Stimulated activated CD8-positive, alpha-beta memory T cell treated with anti-CD3 and anti-CD28 coated beads, Interleukin-7, amount 100 ng/mL, for 1 hour (primary cell): ENCODE measurements at places on chromosomes 4 and X.

GRCh38 chr4:38313175-38313574 is 350.8 kb upstream of the KLF3 start:
- DNase-seq, result no peak

DNA sequence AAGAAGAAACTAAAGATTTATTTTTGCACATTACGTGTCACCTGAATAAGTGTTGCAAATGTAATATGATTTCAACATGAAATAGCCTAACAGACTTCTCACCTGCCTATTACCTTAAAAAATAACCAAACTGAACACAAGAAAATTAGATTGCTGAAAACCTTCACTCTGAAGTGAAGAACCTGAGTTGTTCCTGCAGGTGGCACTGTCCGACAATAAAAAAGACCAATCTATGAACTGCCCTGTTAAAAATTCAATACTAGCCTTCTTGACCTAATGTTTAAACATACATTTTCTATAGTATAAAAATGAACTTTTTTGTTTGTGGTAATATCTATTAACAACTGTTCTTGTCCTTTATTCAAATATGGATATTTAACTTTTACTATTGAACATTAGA is 69.2 kb upstream of the PNPLA4 start:
- DNase-seq, result no peak

DNA sequence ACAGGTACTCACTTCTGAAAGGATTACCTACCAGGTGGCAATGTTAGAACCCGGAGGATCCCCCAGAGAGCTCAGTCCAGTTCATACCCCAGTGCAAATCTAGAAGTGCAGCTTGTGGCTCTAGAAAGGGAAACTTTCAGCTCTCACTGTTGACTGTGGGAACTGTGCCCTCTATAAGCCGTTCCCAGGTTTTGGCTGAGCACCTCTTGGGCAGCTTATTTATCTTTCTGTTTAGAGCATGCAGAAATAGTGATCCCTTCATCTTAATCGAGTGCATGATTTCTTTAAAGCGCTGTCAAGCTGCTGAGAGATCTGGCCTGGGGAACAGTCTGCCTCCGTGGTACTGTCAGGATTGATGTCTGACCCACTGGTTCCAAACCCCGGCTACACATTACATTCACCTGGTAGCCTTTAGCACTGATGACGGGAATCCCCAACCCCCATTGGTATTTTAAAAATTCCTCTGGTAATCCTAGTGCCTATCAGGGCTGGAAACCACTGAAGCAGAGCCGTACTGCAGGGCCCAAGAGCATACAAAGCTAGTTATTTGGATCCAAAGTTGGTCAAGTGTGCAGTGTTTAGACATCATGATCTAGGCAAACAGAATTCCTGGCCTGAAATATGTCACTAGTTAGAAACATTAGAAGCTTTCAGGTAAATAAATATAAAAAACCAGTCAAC is 103.2 kb downstream of the KLHL8 start:
- DNase-seq, result no peak

DNA sequence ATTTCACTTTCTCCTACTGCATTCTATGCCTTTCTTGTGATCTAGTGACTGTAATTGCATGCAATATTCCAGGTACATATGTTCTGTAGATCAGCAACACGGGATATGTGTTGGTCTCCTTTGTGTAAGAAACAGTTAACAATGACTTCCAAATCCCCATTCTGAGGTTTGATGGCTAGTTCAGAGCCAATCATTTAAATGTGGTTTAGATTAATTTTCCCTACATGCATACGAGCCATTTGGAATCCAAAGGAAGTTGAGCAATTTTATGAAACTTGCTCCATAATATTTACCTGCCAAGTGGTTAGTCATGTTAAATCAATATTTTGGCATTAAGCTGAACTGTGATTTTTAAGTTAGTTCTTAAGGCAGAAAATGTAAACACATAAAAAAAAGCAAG is 172.8 kb upstream of the DCAF12L2 start:
- no peak for DNase-seq

GRCh38 chrX:155148724-155149537 is 67.3 kb upstream of the VBP1 start:
- DNase-seq, result no peak

GRCh38 chr4:87067124-87067885 is 132.5 kb downstream of the AFF1 start:
- DNase-seq, result no peak

GRCh38 chr4:140718241-140718952 is 37.8 kb downstream of the TBC1D9 start:
- DNase-seq, result no peak

DNA sequence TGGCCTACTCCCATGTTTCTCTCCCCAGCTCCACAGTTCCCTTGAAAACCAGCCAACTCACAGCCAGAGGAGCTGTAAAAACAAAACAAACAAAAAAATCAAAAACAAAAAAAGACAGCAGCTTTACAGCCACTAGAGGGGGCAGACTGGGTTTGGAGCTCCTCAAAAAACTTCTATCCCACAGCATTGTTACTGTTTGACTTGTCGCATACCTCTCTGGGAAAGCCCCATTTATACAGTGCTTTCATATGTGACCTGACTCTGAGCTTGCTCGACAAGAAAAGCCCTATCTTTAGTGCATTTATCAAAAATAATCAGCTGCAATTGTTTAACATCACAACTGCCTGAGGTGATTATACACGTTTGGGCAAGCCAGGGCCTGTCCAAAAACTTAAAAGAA is 21.6 kb downstream of the TSPAN6 start:
- DNase-seq, result no peak

- DNase-seq, result no peak
These were observed 368.4 kb downstream of the RPA4 start for GRCh38 chrX:97252111-97252510.

GRCh38 chr4:100895556-100896197 is 377.9 kb upstream of the EMCN start:
- no peak for DNase-seq

- no peak for DNase-seq
These were observed 106.2 kb downstream of the SYTL5 start for GRCh38 chrX:38112566-38112965.

DNA sequence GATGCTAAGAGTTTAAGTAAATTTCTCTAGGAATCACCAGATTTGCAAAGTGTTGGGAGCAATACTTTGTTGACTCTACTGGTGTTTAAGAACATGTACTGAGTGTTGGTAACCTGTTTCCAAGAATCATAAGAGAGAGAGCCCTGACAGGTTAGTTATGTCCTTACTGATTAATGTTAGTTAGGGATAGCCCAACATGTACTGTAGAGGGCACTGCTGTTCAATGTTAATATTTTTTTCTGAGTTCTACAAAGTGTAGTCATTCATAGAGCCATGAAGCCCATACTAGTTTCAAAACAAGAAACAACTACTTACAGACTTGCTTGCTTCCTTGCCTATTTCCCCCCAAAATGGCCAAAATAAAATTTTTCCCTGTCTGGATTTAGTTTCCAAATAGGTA is 11.9 kb downstream of the TMPRSS11D start:
- no peak for DNase-seq

DNA sequence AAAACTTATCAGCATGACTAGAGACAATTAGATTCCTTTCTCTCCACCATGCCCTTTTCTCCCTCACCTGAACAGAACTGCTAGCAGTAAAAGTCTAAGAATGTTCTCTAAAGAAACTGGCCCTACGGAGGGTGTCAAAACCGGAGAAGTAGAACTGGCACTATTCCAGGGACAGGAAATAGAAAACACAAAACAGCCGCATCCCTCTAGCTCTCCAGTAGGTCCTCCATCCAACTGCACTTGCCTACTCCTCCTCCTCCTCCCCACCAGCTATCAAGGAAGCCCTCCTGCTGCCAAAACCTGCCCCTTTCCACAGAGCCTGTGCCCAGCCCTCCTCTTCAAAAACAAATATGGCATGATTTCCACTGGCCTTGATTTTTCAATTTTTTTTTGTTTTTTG is 28.4 kb downstream of the FUNDC1 start:
- DNase-seq, result no peak

DNA sequence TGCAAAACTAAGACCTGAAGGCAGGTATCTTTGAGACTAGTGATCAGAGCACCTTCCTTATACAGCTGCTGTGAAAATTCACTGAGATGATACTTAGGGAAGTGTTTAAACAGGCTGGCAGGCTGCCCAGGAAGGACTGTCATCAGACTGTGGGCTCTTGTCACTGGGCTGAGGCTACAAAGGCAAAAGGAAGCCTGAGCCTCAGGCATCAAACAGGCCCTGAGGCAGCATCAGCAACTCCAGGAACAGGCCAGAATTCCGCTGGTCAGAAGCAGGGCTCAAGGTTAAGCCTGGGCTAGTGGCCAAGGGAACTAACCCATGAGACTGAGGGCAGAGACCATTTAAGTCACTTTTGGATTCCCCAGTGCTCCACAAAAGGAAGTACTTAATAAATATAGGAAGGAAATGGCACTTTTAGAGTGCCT is 12.8 kb downstream of the PJA1 start:
- DNase-seq, result no peak

DNA sequence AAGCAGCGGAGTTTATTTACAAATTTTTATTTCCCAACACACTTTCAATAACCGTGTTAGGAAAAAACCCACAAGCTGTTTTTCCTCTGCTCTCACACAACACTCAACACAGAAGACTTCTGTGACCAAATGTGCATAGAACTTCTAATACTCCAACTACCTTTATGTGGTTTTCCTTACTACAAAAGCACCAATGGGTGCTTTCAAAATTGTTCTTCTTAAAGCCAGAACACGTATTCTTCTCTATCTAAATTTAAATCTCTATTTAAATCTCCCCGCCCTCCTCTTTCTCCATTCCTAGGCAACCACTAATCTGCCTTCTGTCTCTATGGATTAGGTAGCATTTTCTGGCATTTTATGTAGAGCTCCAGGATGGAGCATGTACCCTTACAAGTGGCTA is 90.0 kb downstream of the SHROOM2 start:
- DNase-seq, result no peak

GRCh38 chrX:40083120-40083978 is 14.4 kb downstream of the BCOR start:
- DNase-seq, result no peak

DNA sequence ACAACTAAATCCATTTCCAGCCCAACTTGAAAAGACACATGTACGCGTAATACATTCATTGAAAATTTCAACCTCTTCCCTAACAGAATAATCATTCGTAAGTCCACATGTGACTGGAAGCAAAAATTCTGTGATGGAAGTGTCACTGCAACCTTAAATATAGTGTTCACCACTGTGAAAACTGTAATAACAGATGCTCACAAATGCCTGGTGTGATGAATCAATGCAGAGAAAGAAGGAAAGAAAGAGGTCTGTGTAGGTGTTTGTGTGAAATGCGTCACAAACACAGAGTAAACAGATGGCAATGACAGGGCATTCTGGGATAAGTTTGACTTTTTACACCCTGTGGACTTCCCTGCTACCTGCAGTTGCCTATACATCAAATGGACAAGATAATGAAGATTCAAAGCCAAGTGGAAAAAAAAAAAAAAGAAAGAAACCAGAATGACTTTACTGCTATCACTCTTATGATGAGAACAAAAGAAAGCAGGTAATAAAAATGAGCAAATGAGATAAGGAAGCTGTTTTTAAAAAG is 123.3 kb downstream of the EPHA5 start:
- no peak for DNase-seq
